ENCODE measurements at places on chromosomes 5 and 9.

- DNase-seq, result peak; percentile 65
Measured at GRCh38 chr9:32551276-32552051, 663 bp upstream of the SMIM27 start.

DNA sequence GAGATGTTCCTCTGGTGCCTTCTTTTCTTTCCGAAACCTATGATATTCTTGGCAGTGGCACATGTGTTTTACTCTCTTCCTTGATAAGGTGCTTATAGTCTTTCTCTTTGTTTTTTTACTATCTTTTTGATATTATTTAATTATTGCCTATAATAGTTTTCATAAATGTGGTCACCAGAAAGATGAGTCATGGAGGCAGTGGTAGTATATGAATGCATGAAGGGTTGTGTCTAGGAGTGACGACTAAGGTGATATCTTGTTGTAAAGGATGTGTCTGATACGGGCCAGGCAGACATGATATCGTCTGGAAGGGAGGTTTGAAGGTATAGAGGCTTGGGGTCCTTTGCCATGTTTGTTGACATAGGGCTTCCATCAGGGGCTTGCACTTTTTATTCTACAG lies 36.8 kb downstream of the SLC44A1 start:
- no peak for DNase-seq

- DNase-seq, result no peak
Measured at GRCh38 chr5:178462816-178463215, 127.4 kb downstream of the COL23A1 start.

DNA sequence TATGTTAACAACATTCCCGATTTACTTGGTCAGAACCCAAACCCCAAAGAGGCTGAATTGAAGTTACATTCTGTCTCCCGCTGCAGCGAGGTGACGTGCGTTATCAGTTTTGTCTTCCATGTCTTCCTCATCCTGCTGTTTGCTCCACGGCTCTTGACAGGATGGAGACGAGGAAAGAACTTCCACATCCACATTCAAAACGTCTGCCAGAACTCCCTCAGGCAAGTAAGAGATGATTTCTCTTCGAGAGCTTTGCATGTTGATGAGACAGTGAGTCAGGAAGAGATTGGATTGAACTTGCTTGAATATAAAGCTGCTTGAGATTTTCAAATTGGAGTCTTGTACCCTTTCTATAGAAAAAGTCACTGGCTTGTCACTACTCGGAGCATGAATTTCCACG lies 242.6 kb downstream of the AUH start:
- no peak for DNase-seq

GRCh38 chr5:145856285-145856818 lies 16.5 kb downstream of the GRXCR2 start:
- DNase-seq, result no peak

DNA sequence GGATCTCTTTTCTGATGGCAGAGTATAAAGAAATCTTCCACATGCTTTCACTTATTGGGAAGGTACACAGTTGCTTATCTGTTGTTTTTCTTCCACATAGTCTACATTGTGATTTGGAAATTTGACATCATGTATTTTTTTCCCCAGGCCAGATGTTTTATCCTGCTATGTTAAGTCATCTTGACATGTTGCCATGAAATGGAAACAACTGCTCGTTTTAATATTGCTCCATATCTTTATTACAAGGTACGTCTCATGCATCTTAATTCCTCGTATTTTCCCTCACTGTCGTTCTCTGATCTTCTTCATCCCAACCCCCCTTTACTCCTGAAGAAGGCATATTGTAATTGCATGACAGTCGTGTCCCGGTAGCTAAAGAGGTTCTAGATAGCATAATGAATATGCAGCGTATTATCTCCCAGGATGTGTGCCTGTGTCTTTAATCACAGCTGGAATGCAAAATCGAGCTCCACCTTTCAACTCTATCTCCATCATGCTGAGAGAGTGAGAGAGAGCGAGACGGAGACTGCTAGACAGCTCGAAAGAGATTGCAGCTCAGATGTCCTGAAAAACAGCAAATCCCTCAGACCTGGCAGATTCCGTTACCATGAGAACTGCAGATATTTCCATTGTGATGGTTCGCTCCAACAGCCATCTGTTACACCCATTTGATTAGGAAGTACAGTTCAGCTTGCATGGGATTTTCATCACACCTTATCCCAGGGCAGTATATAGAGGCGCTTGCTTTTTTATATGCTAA lies 281.7 kb downstream of the TMEM38B start:
- no peak for DNase-seq

DNA sequence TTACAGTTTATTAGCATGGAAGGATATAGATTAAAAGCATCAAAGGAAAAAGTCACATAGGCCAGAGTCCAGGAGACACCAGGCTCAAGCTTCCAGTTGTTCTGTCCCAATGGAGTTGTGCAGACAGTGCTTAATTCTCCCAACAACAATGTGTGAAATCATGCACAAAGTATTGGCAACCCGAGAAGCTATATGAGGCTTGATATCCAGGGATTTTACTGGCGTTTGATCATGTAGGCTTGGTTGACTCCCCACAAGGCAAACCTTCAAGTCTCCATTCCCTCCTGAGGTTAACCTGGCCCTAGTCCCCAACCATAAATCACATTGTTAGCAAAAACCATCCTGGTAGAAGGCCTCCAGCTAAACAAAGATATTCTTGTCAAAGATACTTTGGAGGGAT lies 141.5 kb downstream of the ADAMTS19 start:
- no peak for DNase-seq

- no peak for DNase-seq
Measured at GRCh38 chr9:33137781-33138264, 29.3 kb downstream of the B4GALT1 start.

DNA sequence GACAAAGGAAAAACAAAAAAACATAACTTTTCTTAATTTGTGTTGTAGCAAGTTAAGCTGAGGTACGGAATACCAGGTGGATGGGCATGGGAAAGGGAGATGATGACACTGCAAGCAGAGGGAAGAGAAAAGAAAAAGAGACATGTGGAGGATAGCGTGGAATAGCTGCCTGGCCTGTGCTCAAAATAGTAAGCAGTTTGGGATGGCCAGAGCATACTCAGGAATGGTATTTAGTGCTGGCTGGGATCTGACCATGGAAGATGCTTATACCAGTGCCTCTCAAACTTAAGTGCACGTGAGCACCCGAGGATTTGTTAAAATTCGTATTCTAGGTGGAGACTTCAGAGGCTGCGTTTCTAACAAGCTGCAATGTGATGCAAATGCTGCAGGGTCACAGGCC lies 41.3 kb downstream of the LNPEP start:
- DNase-seq, result no peak

DNA sequence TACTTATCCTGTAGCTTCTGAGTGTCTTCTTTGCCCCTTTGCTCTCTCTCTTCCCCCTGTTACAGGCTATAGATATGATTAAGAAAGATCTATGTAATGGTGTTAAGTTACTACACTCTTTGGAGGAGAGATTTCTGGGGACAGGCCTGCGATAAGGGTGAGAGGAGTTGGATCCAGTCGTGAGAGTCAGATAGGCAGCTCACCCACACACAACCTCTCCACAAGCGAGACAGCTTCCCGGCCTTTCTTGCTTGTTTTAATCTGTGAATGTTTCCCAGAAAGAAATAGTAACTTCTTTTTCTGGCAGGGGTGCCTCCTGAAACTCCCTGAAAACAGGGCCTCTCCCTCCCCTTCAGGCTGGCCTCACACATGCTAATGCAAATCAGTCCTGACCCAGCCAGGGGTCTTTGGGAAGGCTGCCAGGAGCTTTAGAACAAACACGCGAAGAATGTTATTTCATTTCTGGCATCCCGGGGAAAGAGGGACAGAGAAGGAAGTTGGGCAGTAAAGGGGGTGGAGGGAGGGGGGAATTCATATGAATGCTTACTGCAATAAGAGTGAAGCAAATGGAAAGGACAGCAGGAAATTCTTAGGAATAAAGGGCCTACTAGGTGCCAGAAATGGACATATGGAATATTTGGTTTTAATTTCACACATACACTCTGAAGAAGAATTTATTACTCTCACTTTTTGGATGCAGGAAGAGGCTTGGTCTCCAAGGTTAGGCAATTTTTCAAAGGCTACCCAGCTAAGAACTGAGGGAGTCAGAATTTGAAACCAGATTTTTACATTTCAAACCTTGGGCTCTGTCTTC lies 215.8 kb upstream of the TRIM32 start:
- no peak for DNase-seq

- no peak for DNase-seq
Measured at GRCh38 chr5:67141644-67142043, 55.0 kb downstream of the CD180 start.

GRCh38 chr9:113559834-113560800 lies 96.6 kb downstream of the RGS3 start:
- DNase-seq, result no peak

- no peak for DNase-seq
Measured at GRCh38 chr9:35048511-35048910, 23.9 kb downstream of the VCP start.

DNA sequence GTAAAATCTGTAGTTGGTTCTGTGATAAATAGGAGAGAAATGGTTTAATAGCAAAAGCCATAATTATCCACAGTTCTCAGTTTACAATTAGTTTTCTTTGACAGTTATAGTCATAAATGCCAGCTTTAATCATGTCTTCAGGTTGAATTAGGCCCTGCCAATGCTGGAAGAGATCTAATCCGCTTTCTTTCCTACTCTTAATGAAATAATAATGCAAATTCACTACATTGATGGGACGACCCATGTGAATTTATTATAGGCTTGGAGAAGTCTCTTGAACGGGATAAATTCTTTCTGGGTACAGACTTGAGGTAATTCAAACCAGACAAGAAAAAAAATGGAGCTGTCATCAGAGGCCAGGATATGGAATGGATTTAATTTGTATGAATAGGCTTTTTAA lies 950.4 kb downstream of the EFNA5 start:
- no peak for DNase-seq

- DNase-seq, result no peak
Measured at GRCh38 chr9:94031946-94032345, 52.3 kb upstream of the PTPDC1 start.

DNA sequence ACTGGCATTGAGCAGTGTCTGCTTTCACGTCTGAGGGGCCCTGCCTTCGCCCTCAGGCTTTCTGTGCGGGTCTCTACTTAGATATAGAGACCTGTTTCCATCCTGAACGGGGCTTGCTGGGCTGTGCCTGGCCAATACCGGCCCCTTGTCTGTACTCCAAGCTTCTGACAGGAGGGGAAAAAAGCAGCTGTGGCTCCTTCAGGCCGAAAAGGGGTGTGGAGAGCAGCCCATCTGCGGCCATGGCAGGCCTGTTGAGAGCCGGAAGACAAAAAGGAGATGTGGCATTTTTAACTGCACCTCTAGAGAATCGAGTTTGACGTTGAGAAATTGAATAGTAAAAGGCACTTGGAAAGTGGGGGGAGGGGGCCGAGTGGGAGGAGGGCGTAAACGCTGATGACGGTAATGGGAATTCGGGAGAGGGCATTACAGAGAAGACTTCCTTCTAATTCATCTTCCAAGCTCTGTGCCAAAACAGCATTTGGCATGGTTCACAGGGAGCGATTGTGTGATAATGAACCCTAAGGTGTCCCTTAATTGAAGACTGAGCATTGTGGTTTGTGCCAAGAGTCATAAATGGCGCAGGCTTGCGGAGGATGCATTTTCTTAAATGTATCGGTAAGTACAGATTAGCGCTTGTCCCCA lies 25.1 kb upstream of the PRDM12 start:
- DNase-seq, result no peak

DNA sequence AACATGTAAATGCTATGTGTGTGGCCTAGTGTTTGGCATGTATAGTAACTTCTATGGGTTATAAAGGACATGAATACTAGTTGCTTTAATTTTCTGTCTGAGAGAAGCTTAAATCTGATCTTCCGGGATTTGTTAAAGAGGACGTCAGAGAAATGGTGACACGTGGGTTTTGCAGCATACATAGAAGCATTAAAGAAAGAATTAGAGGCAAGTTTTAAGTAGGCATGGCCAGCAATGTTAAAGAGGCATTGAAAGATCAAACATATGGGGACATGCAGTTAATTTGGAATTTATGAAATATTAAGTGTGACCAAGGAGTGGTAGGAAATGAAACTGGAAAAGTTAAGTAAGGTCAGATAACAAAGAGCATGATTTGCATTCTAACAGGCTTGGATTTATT lies 311.4 kb upstream of the RIOK2 start:
- no peak for DNase-seq

DNA sequence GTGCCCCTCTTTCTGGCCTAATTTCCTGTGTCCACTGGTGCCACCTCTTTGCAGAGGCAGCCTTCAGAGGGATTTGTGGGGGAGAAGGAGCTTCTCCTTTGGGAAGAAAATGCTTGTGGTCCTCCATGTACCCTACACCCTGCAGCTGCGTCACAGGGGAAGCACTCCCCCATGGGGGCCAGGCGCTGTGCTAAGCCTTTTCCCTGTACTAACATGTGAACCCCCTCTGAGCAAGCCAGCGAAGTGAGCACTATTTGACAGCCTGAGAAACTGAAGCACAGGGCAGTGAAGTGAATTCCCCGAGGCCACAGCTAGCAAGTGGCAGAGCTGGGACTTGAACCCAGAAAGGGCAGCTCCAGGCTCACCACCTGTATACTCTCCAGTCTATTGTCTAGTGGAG lies 32.3 kb downstream of the ERGIC1 start:
- no peak for DNase-seq

DNA sequence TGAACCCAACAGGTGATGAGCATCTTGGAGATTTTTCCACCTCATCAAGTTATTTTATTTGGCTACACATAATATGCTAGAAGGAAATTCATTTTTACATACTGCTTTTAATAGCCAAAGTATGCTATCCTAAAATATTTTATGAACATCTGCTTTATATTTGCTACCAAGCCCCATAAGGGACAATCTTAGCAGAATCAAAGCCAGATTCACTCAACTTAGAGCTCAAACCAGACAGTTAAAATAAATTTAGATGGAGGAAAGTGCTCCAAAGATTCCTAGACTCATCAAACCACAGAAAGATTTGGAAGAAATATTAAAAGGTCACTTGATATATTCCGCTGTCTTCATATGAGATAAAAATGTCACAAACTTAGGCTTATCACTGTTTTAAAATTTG lies 637.1 kb upstream of the CCNG1 start:
- DNase-seq, result no peak

DNA sequence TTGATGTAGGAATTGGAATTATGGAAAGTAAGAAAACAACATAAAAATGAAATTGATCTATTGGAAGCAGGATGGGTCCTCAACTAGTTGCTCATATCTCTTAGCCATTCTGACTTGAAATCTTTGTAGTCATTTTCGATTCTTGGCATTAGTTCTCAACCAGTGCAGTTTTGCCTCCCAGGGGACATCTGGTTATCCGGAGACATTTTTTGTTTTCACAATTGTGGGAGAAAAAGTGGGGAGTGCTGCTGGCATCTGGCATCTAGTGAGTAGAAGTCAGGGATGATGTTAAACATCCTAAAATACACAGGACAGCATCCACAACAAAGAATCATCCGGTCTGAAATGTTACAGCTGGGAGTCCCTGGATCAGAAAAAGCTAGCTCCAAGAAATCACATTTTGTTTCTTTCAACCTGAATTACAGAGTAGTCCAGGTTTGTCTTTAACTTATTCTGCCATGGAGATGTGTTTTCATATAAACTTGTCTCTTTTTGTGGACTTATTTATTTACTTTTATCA lies 74.9 kb downstream of the FBXL7 start:
- DNase-seq, result no peak

GRCh38 chr5:147558826-147559225 lies 49.0 kb upstream of the DPYSL3 start:
- DNase-seq, result no peak

GRCh38 chr9:98892288-98892687 lies 51.4 kb upstream of the COL15A1 start:
- DNase-seq, result no peak
